ENCODE measurements at places on chromosomes 5 and 9.

DNA sequence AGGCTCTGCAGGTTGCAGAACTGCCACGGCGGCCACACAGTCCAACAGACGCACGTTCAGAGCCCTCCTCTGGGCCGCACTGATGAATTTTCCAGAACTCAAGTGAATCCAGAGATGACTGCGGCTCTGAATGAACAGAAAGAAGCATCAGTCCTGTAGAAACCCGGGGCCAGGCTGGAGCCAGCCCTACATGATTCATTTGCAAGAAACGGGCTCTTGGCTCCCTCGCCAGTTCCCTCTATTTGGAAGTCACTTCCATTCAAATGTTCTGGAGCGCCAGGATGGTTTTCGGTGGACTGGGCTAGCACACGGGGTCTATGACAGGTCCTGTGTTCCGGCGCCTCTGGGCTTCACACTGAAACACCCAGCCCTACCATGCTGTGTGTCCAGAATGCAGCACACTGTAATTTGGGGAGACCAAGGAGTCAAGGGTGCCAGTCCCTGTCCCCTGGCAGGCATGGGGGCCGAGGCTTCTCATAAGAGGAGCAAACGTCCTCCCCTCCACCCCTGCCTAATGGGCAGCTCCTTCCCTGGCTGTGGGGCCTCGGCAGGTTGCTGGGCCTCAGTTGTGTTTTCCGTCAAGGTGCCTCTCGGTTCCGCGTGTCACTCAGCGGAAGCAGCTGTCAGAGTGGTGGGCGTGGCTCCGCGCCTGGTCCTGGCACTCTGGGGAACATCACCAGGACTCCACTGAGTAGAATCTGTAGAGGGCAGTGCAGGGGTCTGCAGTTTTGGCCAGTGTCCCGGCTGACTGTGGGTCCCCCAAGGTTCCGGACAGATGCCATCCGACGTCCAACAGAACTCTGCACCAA lies 18.1 kb upstream of the COL5A1 start:
- no peak for DNase-seq

DNA sequence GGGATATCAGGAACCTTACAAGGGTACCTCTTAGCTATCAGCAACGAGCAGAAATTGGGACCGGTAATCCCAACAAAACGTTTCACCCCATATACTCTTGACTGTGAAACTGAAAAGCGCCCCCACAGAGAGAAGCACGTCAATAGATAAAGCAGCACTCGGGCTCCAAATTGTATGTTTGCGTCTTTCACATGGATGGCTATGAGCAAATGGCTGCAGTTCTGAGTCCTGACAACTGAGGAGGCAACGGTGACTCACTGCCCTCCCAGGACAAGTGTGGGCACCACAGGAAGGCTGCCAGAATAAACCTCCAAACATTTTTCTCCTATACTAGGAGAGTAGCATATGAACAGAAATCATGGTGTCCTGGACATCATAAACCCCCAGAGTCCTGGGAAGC lies 36.6 kb downstream of the SEMA4D start:
- no peak for DNase-seq

DNA sequence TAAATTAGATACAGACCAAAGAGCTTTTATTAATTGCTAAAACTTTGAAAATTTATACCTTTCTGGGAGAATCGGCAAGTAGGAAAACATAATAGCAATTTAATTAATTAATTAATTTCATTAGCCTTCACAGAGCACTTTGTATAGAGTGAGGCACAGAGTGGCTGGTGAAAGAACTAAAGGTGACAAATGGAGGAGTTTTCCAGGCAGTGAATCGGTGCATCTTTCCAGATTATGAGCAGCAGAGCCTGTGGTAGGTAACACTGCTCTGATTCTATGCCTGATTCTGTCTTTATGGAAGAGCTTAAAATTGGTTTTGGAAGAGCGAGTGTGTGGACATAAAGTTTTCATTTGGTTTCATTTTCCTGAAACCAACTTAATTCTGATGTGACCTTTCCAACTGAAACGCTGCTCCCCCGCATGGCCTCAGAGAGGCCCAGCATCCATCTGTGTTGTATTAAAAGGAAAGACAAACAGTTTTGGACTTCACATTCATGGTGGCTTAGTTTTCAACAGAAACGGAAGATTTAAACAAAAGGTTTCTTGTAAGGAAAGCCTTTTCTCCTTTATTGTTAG lies 188.9 kb upstream of the RPS23 start:
- no peak for DNase-seq

DNA sequence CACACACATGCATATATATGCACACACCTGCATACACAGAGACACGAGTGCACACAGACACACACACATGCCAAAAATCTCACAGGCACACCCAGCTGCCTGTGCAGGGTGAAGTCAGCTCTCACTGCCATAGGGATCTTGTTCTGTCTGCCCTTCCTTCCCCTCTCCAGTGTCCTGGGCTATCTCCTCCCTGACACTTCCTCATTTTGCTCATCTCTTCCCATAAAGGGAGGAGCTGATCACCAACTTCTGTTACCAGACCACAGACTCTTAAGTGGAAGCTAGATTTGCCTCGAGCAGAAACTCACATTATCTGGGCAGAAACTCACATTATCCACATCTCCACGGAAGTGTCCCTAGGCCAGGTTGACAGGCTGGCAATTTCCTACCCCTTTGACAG lies 28.7 kb downstream of the LCP2 start:
- no peak for DNase-seq

DNA sequence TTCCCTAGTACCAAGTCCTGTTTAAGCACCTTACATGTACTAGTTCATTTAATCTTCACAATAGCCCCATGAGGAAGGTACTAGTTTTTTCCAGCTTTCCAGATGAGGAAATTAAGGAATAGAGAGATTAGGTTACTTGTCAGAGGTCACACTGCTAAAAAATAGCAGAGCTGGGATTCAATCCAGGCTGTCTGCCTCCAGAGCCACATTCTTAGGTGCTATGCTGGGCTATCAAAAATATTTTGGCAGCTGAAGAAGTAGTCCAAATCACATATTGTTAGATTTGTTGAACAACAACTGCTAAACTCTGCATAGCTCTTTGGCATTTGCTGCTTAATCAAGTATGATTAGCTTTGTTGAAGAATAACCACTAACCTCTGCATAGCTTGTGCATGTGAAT lies 591.5 kb upstream of the KLF4 start:
- no peak for DNase-seq

- no peak for DNase-seq
Observed at GRCh38 chr9:105485131-105485530, 37.3 kb downstream of the FSD1L start.

- no peak for DNase-seq
Observed at GRCh38 chr5:109299557-109299956, 110.2 kb downstream of the PJA2 start.
